ENCODE measurements at places on chromosomes 3 and 15. TPM values are rescaled to one million over a fixed set of nuclear protein-coding genes. Genes with fewer than 3 reads are reported as not detected.

The DISP2 gene
- total RNA-seq, result under 0.01 TPM

The SEMA3G gene
- under 0.01 TPM for total RNA-seq

The VEPH1 gene
- total RNA-seq, result 56.1 TPM

The ITGA11 gene
- total RNA-seq, result 2.8 TPM

The LRRC31 gene
- not detected for total RNA-seq

The COX5A gene
- total RNA-seq, result 34.6 TPM

The CNTN4 gene
- 1.00 TPM for total RNA-seq

The HRG gene
- not detected for total RNA-seq

The SLC6A11 gene
- total RNA-seq, result not detected

The GCNT3 gene
- total RNA-seq, result 0.37 TPM

The PCOLCE2 gene
- total RNA-seq, result 25.4 TPM

The ROBO2 gene
- total RNA-seq, result 0.37 TPM

The PRKAR2A gene
- 82.2 TPM for total RNA-seq

The ALDH1A2 gene
- total RNA-seq, result 10.9 TPM
